ENCODE measurements at places on chromosomes 7 and 10. TPM values are rescaled to one million over a fixed set of nuclear protein-coding genes. Genes with fewer than 3 reads are reported as not detected.

The WNT2 gene
- 5.8 TPM for polyA plus RNA-seq

The ASIC3 gene
- 3.1 TPM for polyA plus RNA-seq

The CALML5 gene
- not detected for polyA plus RNA-seq

The FAM180A gene
- polyA plus RNA-seq: not detected

The SYT15B gene
- not detected for polyA plus RNA-seq

The CRYGN gene
- polyA plus RNA-seq: not detected
